ENCODE measurements at places on chromosomes 4 and X.

DNA sequence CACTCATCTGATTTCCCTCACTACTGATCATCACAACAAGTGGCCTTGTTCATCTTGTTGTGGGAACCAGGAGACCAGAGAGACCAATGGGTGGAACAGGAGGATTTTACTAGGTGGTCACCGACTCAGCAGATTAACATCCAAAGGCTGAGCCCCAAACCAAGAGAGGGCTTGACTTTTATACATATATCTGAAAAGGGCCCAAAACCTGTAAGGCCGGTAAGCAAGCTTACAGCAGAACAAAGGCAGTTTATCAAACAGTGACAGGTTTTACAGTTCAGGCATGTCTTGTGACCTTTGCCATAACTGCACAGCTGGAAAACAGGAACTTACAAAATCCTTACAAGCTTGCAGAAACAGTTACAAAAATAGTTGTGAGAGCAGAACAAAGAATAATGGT, 195.9 kb downstream of the OR13H1 start:
- DNase-seq: no peak

GRCh38 chr4:183443655-183444213, 702 bp upstream of the CDKN2AIP start:
- peak; percentile 57 for DNase-seq

- DNase-seq: no peak
These were observed 45.7 kb upstream of the EPGN start for GRCh38 chr4:74262522-74262921.

GRCh38 chr4:187176261-187176910, 452.7 kb upstream of the FAT1 start:
- no peak for DNase-seq

DNA sequence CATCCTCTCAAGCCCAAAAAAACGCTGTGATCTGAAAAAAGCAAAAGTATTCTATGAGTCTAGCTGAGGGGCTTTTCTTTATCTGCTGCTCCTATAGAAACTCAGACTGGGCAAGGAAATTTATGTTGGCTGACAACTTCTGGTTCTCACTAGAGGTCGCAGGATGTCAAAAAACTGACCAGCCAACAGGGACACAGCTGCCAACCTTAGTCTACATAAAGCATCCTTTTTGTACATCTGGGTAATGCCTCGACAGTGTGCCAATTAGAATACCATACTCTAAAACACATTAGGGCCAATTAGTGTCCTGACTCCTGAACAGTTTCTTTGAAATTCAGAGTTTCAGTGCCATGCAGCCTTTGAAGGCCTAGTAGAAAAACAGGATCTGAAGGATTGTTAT, 8.8 kb upstream of the TLL1 start:
- DNase-seq: no peak

DNA sequence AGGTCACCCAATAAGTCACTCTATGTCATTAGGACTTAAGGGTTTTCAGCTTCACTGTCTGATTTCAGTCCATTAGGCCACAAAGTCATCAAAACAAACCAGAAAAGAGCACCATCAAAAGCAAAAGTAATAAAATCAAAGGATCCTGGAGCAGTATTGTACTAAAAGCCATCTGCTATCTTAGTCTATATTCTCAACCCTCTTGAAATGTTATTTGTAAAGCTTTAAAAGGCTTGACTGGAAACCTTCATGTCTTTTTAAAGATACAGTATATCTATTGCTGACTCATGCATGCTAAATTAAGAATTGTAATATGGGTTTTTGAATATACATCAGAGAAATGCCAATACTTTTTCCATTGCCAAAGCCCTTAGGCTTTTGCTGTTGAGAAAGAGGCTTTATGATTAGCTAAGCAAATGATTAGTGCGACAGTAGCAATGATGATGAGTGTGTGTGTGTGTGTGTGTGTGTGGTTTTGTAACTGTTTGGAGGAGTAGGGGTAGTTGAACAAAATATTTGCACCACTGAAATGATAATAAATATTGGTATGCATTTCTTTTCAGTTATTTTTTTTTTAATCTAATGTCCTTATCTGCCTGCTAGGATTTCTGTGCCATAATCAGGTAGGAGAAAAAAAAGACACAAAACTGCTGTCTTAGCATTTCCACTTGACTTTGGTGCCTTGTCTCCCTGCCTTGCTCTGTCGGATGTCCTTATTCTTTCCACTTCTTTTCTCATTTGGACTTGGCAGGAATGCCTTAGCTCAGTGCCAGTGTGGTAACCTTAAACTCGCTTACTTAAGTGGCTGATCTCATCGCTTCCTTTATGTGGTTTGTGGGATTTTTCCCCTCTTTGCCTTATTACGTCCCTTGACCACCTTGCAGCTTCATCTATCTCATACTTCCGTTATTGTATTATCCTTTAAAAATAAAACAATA, 119.7 kb downstream of the PCDH7 start:
- no peak for DNase-seq

GRCh38 chr4:168496834-168497233, at the start of gene PALLD:
PALLD (plus strand) TSS chr4:168497052.
- DNase-seq: no peak

- DNase-seq: peak; percentile 16
These were observed 93.3 kb downstream of the ANXA3 start for GRCh38 chr4:78644744-78645330.

DNA sequence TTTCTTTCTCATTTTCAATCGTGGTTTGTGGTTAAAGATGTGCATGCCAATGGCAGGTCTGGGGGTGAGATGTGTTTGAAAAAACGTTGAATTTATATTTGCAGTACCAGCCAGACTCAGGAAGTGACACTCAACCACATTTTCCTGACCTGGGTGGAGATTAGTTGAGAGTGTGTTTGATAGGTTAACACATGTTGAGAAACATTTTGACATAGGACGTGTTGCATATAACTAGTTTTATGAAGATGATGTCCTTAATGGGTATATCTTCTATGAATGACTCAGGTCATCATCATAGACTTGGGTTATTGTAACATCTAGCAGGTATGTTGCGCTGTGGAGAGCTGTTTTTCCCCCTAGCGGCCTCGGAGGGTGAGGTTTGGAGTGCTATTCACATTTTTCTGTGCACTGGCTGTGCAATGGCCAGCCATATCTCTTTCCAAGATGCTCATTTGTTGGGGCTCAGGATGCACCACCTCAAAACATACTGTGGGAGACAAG, 21.7 kb upstream of the CD38 start:
- DNase-seq: no peak

DNA sequence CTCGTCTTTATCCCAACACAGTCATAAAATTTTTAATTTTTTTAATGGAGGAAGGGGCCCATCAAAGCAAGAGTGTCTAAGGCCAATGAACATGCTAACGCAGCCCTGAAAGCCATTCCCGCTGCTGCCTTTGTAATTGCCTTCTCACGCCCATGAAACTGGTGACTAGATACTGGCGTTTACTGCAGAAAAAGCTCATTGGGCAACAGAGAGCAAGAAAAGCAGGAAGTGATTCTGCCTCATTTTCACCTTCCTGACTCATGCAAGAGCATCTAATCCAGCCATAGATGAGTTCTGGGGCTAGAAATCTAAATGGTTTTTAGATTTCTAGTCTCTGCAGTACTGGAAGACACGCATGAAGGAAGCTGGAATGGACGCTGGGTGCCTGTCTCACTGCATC, 72.5 kb downstream of the ANXA3 start:
- DNase-seq: no peak

GRCh38 chr4:184383497-184384055, 90.8 kb downstream of the IRF2 start:
- DNase-seq: no peak

DNA sequence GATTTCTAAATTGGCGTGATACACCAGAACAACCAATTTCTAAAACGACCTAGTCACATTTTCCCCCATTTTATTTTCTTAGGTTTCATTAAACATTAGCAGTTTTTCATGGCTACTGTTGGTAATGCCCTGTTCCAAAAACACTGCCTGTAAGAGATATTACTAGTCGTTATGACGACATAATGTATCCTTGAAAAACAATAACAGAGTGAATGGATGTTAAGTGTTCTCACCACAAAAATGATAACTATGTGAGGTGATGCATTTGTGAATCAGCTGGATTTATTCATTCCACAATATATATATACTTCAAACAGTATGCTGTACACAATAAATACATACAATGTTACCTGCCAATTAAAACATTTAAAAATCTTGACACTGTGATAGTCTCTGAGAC, 1147.6 kb upstream of the PCDH10 start:
- no peak for DNase-seq

GRCh38 chrX:132639446-132639845, 150.6 kb upstream of the MBNL3 start:
- no peak for DNase-seq

DNA sequence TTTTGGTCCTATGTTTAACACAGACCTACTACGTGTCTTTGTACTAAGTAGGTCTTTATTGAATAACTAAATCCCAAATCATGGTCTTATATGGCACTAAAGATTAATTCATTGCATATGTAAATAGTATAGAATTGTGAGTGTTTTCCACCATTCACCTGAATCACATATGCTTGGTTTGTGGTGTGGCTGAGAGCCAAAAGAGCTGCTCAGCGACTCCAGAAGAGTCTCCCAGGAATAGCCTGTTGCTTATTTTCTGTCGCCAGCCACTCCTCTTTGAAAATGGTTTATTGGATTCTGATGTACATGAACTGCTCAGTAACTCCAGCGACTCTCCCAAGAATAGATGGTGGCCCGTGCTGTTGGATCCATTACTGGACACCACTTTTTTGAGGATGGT, 184.5 kb downstream of the CLCN4 start:
- DNase-seq: no peak

DNA sequence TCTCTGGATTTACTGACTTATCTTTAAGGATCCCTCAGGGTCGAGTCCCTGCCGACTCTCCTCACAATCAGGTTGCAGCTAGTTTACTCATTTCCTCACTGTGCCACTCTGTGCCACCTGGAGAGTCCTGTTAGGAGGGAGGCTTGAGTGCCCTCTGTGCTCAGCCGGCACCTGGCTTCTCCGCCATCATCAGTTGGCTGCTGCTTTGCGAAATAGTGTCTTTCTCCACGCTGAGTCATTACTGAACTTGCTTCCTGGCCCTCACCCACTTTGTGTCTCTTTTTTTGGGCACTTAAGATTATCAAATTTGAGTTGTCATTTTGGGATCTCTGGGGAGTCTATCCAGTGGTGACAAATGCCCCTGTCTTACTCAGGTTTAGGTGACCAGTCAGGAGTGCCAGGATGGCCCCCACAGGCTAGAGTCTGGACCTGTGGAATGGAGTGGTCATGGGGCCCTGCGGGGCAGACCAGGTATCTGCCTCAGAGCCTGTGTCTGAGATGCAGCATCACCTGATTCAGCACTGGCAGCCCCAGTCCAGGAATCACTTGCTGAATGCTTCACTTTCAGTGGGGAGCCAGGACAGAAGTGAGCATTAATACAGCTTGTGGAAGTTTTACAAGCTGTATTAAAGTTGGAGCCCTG, 37.7 kb downstream of the JADE1 start:
- no peak for DNase-seq

DNA sequence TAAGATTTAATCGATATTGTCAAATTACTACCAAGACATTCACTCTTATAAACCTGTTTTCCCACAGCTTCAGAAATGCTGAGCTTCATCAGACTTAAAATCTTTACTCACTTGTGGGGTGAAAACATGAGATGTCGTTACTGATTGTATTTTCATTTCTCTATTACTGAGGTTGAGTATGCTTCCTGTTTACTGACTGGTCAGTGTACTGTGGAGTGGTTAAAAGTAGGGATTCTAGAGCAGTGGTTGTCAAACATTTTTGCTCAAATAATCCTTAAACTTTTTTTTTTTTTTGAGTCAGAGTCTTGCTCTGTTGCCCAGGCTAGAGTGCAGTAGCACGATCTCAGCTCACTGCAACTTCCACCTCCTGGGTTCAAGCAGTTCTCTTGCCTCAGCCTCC, 50.3 kb downstream of the NSUN7 start:
- no peak for DNase-seq

DNA sequence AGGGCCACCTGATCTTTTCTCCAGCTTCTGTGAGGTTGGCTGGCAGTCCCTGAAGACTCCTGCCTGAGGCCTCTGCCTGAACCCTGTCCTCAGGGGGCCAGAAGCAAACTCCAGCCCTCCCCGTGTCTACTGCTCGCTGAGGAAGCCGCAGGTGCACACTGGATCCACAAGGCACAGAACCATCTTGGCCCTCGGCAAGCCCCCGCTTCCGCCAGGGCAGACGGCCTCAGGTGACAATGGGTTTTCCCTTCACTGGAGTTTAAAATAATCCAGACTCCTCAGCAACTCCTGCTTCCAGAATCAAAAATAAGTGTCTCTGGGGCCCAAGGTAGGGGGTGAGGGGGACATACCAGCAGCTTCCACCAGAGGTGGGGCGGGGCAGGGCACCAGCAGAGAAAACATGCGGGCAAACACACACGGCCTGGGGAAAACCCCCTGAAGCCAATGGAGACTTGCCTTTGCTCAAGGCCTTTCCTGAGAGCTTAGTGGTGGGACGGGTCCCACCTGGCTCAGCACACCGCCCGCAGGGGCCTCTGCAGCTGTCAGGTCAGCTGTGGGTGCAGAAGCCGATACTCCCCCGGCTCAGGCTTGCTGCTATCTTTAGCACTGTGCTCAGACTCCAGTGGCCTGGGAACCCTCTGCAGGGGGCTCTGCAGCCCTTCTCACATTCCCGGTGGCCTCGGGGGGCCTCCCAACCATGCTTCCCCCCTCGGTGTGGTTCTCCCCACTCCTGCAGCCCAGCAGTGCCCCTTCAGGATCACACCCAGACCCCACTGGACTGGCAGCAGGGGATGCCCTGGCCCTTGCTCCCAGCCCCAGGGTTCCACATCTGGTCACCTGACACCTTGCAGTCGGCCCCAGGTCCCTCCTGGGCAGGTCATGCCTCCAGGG, 1.9 kb downstream of the MYL5 start:
- no peak for DNase-seq

- DNase-seq: no peak
These were observed 21.8 kb downstream of the CRLF2 start for GRCh38 chrX:1190596-1191145.

Data from cerebellum (tissue), 4 donors.